Stimulated activated CD4-positive, alpha-beta T cell treated with anti-CD3 and anti-CD28 coated beads, Interleukin-2, amount 100 ng/mL, for 24 hours (primary cell): ENCODE measurements at places on chromosomes 7 and 10.

DNA sequence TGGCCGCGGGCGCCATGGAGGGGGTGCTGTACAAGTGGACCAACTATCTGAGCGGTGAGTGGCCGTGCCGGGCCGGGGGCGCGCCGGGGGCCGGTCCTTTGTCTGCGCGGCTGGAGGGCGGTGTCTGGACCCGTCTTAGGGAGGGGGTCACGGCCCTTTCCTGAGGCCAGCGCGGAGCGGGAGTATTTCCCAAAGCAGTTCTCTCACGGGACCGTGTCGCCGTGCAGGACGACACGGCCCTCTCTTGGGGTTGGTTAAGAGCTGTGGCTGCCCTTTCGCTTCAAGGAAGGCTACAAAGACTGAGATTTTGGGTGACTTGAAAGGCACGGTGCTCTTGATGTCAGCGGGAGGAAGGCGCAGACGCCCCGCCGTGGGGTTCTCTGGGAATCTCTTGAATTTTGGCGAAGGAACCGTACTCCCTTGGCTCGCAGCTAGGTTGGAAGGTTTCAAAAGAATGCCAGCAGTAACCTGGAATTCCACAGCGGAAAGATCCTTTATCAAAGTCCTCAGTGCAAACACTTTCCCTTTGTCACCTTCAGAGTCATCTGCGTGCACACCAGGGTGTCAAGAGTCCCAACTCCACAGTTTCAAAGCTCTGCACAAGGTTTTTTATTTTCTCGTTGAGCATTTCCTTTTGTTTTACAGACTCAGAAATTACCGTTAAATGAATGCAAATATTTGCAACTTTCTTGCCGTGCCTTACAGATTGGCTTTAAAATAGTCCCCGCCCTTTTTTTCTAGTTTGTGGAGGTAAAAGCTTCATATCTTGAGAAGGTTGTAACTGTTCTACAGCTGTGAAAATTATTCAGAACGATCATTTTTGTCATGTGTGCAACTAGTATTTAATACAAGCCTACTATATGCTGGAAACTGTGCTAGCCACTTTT lies 780 bp downstream of the PLEKHA8 start:
- no peak for DNase-seq

GRCh38 chr10:52343439-52343838 lies 29.4 kb downstream of the DKK1 start:
- DNase-seq, result no peak

DNA sequence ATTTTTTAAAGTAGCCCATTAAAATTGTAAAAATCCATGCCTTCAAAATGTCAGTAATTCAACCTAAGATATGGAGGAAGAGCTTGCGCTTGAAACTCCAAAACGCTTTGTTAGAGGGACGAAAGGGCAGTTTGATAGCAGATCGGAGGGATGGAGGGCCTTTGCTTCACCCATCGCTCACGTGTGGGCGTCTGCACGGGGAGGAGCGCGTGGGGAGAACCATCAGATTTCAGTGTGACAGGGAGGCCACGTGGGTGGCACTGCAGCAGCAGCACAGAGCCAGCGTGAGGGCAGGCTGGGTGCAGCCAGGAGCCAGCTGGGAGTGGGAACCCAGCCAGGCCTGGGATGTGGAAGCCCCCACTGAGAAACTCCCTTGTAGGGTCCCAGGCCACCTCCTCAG lies 325.5 kb downstream of the PAXIP1 start:
- DNase-seq, result no peak

DNA sequence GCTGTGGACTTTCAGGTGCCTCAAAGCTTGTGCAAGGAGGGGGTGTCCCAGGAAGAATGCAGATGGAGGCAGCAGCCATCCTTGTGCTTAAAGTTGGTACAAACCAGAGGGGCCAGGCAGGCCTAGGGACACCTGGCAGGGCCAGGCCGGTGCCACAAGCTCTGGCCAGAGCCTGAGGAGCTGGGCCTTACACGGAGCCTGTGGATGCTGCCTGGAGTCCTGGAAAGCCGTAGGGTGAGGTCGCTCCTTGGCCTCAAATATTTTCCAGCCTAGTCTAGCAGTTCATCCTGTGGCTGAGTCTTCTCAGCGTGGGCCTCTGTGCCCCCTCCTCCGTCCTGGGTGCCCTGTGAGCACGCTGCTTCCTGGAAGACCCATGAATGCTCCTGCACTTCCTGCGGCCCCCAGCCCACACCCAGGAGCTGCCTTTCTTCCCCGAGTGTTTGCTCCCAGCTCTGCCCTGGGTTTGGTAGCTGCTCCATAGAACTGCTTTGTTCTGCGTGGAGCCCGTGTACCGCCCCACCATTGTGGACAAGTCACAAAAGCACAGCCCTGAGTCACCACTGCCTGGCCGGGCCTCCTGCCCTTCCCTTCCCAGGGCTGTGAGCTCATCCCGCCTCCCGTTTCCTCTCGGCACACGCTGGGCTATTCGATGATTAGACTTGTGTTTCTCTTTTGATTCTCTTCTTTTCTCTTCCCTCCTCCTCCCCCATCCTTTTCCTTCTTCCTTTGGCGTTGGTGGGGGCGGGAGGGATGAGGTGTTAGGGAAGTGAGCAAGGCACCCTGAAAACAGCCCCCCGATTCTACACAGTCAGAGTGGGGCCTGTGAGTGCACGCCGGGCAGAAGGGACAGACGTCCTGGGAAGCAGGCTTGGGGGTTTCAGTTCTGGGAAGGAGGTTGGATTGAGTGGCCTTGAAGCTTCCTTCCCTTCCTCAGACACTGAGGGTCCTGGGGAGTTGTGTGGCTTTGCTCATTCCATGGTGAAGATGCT lies 73.2 kb upstream of the SHH start:
- no peak for DNase-seq

GRCh38 chr7:42469341-42469740 lies 232.3 kb upstream of the GLI3 start:
- DNase-seq, result no peak

DNA sequence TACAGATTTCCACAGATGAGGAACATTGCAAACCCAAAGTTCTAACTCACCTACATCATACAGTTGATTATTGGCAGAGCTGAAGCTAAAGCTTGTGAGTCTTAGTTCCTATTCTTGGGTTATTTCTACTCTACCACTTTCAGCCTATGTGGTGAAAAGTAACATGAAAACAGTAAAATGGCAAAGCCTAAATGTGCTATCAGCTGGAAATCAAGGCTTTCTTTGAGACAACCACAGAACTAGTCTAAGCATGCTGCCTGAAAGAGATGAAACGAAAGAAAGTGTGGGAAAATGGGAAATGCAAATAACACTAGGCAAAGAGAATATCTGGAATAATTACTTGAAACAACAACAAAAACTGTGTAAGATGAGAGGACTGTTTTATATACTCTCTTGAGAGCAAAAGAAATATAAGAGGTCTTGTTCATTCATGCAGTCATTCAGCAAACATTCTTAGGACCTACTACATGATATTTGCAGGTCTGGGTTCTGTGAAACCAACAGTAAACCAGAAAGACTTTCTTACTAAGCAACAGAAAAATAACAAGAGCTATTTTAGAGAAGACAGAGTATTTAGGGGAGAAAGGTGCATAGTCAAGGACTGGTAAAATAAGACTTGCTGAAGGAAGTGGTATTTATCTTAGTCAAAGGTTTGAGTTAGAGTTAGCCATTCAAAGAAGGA lies 437.1 kb downstream of the HTR7 start:
- no peak for DNase-seq

GRCh38 chr10:104664205-104664604 lies 23.1 kb downstream of the SORCS3 start:
- DNase-seq, result no peak

GRCh38 chr10:121710207-121710606 lies 112.0 kb upstream of the FGFR2 start:
- no peak for DNase-seq

DNA sequence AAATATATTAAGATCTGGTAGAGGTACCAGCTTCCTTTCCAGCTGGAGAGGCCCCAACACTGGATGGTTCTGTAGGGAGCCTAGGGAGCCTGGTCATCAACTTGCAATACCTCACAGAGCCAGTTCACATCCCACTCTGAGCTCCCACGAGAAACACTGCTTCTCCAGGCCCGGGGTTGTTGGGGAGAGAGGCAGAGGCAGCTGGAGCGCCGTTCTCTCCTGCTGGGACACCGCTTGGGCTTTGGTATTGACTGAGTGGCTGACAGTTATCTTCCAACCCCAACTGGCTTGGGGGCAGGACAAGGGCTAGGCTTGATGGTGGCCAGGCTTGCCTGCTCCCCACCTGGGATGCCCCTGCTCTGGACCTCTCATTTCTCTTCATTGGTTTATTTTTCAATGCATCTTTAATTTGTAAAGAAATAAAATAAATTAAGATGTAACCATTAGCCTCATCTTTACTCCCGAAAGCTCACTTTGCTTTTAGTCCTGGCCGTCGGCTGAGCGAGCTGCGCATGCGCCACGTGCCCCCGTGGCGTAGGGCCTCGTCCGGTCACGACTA lies 10.0 kb upstream of the CHCHD1 start:
- DNase-seq, result no peak

GRCh38 chr10:618229-618989 lies 71.1 kb downstream of the DIP2C start:
- DNase-seq, result no peak

DNA sequence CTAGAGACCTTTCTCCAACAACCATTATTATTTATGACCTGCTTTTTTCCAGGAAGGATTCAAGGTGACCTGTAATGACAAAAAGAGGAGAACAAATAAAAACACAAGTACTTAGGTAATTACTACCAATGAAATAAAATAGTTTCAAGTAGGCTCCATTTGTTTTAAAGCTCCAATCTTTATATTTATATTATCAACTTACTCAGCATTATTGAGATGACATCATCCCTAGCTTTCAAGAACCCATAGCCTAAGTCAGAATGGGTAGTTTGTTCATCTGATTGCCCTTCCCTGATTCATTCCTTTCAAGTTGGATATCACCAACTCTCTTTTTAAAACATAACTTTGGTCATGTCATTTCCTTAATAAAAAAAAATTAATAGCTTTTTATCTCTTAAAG lies 131.5 kb downstream of the GRM3 start:
- no peak for DNase-seq

DNA sequence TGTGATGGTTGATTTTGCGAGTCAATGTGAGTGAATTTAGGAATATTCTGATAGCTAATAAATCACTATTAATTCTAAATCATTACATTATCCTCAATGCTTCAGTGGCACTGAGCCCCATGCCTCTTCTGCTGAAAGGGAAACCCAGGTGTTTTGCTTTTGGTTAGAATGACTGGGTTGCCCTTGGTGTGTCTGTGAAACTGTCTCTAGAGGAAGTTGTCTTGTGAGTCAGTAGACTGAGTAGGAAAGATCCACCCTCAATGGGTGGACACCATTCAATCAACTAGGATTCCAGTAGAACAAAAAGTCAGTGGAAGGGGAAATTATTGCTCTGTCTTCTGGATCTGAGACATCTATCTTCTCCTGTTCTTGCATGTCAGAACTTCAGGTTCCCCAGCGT lies 472.4 kb downstream of the ANKRD7 start:
- no peak for DNase-seq

DNA sequence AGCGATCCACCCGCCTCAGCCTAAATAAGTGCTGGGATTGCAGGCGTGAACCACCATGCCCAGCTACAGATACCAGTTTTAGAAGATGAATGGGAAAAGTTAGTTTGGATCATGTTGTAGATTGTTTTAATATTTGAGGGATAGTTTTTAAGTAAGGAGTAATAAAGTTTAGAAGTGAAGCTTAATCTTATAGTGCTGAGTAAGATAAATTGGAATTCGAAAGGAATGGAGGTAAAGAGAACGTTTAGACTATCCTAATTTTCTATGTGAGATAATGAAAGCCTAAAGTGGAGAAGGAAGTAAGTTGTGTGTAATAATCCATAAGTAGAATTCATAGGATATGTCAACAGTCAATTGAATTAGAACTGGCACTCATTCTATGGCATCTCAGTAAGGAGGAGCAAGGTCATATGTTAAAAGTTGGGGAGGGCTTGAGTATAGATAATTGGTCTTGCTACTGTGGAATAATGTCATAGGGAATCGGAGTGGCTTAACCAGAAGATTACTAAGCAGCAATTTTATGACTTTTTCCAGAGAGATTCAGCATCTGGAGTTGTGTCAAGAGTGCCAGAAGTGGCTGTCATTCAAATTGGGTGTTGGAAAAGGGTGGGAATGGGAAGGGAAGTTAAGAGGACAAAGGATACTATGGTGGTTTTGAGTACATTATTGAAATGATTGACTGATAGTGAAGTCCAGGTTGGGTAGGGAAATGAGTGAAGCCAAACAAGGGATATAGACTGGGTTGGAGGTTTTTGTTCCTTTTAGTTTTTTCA lies 12.1 kb downstream of the TAX1BP1 start:
- no peak for DNase-seq

DNA sequence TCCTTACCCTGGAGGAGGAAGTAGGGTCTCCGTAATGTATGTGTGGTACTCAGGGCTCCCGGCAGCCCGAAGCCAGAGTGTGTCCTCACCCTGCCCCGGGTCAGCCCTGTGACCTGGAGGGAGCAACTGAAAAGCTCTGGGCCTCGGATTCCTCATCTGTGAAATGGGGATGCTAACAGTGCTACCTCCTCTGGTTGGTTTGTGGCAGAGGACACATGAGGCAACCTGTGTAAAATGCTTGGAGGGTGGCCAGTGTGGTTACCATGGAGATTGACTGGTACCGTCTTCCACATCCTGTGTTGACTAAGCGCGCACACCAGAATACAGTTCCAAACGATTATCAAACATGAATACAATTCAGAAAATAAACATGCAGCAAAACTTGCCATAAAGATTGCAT lies 163.8 kb upstream of the KLF6 start:
- peak; percentile 62 for DNase-seq
